GM12865 (cell line): ENCODE measurements at places on chromosomes 6 and 20.

- DNase-seq: no peak
Observed at GRCh38 chr20:50993876-50994275, 29.0 kb downstream of the KCNG1 start.

GRCh38 chr20:13610184-13610583, 28.5 kb downstream of the TASP1 start:
- DNase-seq: peak; percentile 35

DNA sequence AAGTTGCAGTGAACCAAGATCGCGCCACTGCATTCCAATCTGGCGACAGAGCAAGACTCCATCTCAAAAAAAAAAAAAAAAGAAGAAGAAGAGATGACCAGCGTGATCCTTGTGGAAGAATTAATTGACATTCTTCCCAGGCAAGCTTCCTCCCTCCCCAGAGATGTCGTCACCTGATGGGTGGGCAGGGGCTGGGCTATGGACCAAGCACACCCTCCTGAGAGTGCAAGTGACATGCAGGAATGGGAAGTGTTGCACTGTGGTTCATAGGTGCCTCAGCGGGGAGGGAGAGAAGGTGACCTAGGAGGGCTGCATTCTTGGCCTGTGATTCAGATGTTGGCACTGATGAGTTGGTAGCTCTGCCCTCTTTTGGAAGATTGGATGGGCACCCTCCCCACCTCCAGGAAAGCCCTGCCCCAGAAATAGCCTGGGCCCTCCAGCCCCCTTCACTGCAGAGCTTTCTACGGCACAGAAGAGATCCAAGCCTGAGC, 37.8 kb downstream of the TAF8 start:
- DNase-seq: no peak

DNA sequence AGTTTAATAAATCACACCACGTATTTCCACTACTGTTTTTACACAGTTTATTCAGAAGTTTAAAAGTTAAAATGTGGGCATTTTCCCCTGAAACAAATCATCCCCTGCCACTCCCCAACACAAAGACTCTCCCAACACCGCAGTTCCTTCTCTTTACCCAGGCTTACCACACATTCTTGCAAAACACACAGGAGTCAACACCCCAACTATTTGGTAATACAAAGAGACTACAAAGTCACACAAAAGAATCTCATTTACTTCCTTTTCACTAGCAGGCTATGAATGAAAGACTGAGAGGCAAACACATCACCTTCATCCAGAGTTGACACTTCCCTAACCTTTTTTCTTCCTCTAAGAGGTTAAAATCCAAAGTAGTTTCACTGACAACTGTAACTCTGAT, 51.1 kb downstream of the KCTD20 start:
- DNase-seq: no peak

- no peak for DNase-seq
Observed at GRCh38 chr6:133978896-133979240, 25.8 kb downstream of the TBPL1 start.

GRCh38 chr6:83510791-83511190, 1.5 kb upstream of the PRSS35 start:
- no peak for DNase-seq

GRCh38 chr6:56399250-56399671, 151.9 kb upstream of the COL21A1 start:
- no peak for DNase-seq

GRCh38 chr20:24686156-24686555, 216.7 kb downstream of the SYNDIG1 start:
- DNase-seq: no peak

- no peak for DNase-seq
Observed at GRCh38 chr6:110595112-110595511, 118.7 kb upstream of the SLC22A16 start.

DNA sequence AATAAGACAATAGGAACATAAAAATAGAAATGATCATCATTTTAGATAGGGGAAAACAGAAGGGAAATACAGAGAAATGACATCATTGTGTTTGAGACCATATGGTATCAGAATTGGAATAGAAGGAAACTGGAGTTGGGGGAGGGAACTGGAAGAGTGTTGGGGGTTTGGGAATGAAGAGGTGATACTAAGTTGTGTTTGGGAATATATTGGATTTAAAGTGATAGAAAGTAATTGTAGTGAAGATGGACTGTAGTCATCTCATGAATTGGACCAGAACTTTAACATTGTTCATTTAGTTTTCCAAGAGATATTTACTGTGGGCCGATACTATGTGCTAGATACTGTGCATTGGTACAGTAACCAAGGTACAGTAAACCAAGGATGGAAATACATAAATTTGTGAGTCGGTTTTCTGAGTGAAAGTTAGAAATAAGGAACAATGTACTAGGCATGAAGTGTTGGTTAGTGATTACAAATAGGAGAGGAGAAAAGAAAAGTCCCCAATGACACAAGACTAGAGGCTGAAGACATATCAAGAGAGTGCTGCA, 32.3 kb downstream of the KCNQ5 start:
- peak; percentile 46 for DNase-seq

- no peak for DNase-seq
Observed at GRCh38 chr6:110509617-110510241, 33.3 kb upstream of the SLC22A16 start.

DNA sequence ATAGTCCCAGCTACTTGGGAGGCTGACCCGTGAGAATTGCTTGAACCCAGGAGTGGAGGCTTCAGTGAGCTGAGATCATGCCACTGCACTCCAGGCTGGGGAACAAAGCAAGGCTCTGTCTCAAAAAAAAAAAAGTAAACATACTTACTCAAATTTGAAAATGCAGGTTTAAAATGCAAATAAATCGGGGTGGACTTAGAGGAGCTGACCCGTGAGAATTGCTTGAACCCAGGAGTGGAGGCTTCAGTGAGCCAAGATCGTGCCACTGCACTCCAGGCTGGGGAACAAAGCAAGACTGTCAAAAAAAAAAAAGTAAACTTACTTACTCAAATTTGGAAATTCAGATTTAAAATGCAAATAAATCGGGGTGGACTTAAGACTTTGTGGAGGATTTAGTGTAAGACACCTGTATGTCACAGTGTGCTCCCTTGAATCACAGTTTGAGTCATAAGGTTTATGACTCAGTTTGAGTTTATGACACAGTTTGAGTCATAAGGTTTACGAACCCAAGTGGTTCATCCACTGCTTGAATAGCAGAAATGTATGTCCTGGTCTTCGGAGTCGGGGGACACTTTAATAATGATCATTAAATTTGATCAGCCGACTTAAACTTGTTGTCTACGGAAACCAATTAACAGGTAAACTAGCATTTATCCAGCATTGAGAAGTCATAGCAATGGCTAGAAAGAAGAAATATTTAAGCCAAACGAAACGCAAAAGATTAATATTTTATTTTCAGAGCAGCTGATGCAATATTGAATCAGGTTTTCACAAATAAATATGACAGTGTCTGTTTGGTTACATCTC, 6.8 kb upstream of the MRPS10 start:
- peak; percentile 91 for DNase-seq

GRCh38 chr6:24907919-24908649, 27.7 kb downstream of the RIPOR2 start:
- peak; percentile 50 for DNase-seq

DNA sequence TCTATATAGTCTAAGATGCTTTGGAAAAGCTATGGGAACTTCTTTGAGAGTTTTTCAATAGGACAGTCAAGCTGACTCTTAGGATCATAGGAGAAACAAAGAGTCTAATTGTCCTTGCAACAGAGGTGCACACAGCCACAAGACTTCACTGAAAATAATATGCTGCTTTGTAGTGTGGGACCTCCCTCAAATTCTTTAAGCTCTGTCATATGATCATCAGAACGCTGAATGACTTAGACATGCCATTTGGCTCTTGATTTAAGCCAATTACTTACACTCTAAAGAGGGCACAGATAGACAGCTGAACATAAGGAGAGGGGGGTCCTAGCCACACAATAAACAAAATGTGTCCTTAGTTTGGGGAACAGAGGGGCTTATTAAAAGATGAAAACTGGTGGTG, 818.7 kb upstream of the GJE1 start:
- no peak for DNase-seq

DNA sequence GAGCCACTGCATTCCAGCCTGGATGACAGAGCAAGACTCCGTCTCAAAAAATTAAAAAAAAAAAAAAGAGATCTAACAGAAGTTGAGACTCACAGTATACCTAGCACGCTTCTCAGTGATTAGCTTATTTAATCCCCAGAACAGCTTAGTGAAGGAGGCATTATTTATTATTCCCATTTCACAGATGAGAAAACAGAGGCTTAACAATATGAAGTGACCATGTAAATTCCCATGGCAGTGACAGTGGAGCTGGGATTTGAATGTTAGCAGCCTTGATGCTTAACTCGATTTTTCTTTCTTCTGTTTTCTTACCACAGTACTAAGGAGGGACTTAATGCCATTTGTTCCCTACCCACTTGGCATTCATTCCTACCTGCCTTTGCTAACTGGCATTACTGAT, 89.9 kb upstream of the ZNF217 start:
- no peak for DNase-seq

- peak; percentile 62 for DNase-seq
Observed at GRCh38 chr6:169589293-169589692, 112.5 kb downstream of the WDR27 start.

GRCh38 chr6:158377860-158378259, 65.6 kb downstream of the TULP4 start:
- DNase-seq: no peak

- no peak for DNase-seq
Observed at GRCh38 chr6:137884149-137884909, 17.3 kb downstream of the TNFAIP3 start.

- DNase-seq: peak; percentile 75
Observed at GRCh38 chr6:130322673-130323268, 43.0 kb upstream of the TMEM200A start.

DNA sequence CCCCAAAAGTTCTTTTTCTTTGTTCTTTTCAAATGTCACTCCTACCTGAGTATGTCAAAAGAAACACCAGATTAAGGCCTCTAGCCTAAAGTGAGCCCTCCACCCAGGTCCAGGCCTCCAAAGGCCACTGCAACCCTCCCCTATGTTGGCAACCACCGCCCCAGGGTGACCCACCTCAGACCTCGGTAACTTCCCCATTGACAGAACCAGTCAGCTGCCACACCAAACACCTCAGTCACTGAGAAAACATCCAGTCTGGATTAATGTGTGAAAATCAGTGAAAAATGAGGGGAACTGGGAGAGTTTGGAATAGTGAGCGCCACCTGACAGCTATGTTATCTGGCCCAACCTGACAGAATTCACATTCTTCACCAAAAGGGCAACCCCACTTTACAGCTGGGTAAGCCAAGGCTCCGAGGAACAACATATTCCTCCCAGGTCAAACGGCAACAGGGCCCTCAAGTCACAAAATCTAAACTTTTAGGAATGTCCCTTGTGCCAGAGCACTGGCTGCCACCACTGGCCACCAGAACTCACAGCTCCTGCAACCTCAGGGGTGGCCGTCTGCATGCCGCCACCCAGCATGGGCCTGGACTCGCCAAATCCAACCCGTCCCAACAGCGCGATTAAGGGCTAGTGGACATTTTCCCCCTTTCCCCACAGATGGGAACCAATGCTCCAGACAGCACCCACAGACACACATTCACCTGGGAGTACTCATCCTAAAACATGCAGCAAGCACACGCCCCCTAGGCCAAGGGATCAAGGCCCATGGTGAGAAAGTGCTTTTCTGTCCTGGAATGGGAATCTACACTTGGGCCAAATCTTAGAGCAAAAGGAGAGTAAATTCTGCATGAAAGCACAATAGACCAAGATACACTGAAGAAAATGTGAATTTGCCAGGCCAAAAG, 4.8 kb downstream of the TAF4 start:
- no peak for DNase-seq

- DNase-seq: peak; percentile 64
Observed at GRCh38 chr6:30821862-30822784, 62.2 kb upstream of the DDR1 start.

DNA sequence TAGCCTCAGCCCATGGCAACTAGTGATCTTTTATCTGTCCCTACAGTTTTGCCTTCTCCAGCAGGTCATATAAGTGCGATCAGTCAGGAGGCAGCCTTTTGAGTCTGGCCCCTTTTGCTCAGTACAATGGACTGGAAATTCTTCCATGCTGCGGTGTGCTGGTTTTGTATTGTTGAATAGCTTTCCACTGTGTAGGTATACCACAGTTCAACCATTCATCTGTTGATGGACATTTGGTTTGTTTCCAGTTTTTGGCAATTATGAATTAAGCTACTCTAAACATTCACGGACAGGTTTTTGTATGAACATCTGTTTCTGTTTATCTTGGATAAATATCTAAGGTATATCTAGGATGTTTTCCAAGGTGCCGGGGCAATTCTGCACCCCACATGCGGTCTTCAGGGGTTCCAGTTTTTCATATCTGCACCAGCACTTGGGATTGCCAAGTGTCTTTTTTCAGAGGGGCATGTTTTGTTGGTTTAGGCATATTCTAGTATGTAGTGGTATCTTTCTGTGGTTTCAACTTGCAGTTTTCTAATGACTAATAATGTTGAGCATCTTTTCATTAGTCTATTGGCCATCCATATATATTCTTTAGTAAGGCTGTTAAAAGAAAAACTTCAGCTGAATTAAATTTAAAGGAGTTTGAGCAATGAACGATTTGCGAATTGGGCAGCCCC, 141.0 kb downstream of the TFAP2C start:
- no peak for DNase-seq

DNA sequence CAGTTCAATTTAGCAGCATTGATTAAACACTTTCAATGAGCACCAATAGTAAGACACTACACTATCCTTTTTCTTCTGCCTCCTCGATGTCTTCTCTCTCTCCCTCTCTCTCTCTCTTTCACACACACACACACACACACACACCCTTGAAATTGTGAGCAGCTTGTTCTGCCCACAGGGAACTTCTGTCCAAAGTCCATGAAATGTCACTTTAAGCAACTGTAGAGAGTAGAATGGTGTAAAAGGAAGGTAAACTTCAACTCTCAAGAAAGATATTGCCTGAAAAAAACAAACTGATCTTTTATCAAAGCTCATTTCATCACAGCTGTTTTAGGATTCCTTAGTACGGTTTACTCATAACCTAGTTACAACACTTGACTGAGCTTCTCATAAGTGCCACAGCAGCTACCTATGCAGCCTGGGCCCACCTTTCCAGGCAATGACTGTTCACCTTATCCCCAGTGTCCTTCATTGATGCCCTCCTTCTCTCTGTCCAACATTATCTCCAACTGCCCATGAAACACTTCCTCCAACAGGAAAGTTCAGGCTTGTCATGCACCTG, 107.0 kb downstream of the TNFRSF21 start:
- DNase-seq: no peak

DNA sequence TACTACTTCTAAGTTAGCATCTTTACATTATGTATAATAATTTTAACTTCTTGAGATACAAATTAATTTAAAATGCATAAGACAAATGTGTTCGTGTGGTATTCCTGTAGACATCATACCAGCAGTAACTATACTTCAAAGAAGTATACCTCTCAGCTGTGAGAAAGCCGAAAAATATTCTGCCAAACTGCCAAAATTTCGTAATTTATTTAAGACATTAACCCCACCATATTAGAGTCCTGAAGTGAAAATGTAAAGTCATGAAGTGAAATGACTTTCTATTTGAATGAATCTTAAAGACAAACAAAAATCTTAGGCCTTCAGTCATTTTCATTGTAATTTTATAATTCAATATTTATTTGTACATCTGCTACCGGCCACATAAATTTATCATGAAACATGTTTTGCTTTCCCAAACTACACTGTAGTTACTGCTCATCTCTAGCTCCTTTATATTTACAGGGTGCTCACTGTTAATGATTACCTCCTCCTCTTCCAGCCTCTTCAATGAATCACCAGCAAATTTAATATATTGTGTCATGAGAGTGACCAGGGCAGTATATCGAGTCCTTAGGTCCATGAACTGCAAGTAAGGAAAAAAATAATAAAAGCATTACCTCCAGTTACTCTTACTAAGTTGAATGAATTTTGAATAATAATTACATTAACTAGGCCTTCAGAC, 18.5 kb downstream of the DST start:
- no peak for DNase-seq

- no peak for DNase-seq
Observed at GRCh38 chr20:35575958-35576357, 34.1 kb downstream of the ERGIC3 start.
